Right renal pelvis (tissue), 4 donors: ENCODE measurements at places on chromosomes 1 and 21. TPM values are rescaled to one million over a fixed set of nuclear protein-coding genes. Genes with fewer than 3 reads are reported as not detected.

GRCh38 chr1:71210718-71211117, 129.9 kb upstream of the ZRANB2 start:
- no peak for DNase-seq

GRCh38 chr1:161784968-161785367, 18.8 kb downstream of the ATF6 start:
- no peak for DNase-seq

DNA sequence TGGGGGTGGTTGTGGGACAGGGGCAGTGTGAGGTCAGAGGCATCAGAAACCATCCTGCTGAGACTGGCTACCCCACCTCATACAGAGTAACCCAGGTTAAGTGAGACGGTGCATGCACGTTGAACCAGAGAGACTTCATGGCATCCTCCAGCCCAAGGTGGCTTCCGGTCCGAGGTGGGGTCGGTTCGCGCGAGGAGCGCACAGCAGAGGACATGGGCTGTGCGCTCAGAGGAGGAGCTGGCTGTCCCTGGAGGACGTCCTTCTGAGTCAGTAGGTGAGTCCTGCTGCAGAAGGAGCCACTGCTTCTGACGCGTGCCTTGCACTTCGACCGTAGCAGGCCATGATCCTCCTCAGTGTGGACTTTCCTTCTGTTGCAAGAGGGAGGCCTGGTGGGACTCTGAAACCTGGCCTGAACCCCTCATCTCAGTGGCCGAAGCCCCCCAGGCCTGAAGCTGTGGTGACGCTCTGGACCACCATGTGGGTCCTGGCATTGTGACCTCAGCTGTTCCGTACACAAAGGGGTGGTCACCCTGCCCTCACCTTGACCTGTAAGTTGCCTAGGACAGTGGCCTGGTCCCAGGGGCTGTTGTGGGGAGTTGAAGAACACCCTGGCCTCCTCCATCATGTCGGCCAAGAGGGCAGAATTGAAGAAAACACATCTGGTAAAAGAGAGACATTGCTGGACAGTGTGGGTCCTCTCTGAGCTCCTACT, at the start of gene TEX35:
Gene TEX35, plus strand, starts transcription at position 544 of the 712 bp plus-strand sequence. Its CDS starts 80 bp downstream, at position 624.
- no peak for DNase-seq

CFHR1 gene
- 0.21 TPM for polyA plus RNA-seq

DNA sequence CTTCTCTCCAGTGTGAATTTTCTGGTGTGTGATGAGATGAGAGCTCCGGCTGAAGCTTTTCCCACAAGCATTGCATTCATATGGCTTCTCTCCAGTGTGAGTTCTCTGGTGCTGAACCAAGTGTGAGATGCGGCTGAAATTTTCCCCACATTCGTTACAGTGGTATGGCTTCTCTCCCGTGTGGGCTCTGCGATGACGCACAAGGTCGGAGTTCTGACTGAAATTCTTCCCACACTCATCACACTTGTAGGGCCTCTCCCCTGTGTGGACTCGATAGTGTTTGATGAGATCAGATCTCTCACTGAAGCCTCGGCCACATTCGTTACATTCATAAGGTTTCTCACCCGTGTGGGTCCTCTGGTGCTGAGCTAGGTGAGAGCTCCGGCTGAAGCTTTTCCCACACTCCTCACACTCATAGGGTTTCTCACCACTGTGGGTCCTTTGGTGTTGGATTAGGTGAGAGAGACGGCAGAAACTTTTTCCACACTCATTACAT, 7.4 kb downstream of the ZNF436 start:
- DNase-seq: no peak

DNA sequence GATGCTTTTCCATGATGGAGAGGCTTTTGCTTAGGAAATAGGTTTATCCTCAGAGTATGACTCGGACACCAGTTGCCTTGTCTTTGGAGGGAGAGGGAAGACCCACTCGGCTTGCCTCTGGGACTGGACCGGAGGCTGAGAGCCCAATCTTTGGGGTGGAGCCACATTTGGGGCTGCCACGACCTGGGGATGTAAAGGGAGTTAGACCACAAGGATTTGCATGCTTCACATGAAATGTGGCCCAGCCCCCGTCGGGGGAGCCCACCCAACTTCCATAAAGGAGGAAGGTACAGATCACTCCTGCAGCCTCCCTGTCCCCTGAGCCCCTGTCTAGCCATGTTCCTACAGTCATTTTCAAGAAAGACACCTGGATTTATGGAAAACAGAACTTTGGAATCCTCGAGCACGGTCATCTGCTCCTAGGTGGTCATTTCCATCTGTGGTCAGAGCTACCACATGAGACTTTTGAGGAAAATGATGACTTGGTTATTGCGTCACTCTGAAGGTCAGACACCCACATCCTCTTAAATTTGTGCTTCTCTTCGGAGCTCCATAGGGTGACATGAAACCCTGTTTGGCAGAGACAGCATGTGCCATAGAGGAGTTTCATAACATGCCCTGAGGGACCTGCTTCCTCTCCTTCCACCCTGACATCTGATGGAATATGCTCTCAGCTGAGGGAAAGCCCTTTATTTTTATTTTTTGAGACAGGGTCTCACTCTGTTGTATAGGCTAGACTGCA, 99.4 kb upstream of the SLC45A1 start:
- DNase-seq: no peak
